ENCODE measurements at places on chromosomes 1 and 21.

DNA sequence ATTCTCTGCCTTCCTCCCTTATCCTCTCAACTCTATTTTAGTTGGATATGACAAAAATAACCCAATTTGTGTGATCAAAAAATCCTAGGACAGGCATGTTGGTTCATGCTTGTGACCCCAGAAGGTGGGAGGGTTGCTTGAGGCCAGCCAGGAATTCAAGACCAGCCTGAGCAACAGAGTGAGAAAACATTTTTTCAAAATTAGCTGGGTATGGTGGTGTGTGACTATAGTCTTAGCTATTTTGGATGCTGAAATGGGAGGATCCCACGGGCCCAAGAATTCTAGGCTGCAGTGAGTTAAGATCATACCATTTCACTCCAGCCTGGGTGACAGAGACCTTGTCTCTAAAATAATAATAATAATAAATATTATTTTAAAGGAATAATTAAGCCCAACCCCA, 1383.1 kb upstream of the ADGRL2 start:
- peak; percentile 93 for DNase-seq

DNA sequence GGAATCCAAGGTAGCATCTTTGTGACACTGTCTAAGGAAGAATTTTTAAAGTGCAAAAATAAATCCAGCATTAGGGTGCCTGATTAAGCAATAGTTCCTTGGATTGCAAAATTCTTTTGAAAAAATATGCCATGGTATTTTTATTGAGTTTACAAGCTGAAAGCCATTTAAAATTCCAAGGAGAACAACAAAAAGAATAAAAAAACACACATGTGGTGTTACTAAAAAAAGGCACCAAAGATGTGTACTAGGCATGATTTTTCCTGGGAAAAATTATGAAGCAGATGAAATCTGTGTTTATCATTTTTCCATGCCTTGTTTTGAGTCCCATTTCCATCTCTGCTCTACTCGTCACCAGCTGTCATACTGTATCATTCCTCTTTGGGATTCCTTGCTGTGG, 157.0 kb upstream of the ZNHIT6 start:
- DNase-seq: peak; percentile 4

- DNase-seq: peak; percentile 91
Observed at GRCh38 chr1:15948595-15949452, 27.1 kb downstream of the ZBTB17 start.

- no peak for DNase-seq
Observed at GRCh38 chr1:62625415-62625814, 28.1 kb downstream of the ANGPTL3 start.

- peak; percentile 62 for DNase-seq
Observed at GRCh38 chr1:198936371-198937083, 297.7 kb downstream of the PTPRC start.

GRCh38 chr1:86207323-86207722, 50.8 kb upstream of the COL24A1 start:
- DNase-seq: peak; percentile 97

DNA sequence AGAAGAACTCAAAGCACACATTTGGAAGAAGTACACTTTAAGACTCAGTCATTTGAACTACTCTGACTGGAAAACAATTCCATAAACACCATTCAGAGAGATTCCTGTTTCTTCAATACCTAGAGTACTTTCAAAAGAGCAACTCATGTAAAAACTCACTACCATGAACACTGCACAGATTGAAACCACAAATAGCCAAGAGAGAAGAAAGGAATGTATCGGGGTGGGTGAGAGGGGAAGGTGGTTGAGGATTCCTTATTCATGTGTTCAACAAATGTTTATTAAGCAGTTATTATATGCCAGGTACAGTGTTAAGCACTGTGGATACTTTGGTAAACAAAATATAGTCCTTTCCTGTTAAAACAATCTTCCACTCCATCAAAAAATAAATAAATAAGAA, 64.7 kb downstream of the NRIP1 start:
- DNase-seq: peak; percentile 69

DNA sequence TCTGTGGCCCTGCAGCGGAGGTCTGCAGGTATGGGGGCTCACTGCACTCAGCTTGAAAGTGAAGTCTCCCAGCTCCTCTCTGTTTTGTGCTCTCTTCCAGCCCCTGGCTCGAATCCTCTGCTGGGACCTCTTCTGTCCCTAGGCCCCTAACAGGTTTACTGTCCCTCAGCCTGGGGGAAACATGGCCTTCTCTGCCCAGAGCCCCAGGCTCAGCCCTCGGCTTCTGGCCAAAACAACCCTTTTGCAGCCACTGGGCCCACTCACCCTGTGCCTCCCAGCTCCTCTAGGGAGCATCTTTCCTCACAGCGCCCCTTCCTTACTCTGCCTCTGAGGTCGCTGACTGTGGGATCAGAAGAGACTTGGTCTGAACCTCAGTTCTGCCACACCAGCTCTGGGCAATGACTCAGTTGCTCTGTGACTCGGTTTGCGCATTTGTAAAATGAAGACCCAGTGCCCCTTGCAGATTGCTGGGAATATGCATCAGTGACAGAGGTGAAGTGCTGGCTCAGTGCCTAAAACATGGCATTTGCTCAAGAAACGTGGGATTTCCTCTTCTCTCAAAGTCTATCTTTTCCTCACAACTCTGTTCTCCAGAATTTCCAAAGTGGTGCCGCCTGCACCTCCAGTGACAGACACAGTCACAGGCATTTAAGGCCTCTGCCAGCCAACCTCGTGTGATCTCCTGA, 26.5 kb upstream of the TENT5C start:
- DNase-seq: no peak

GRCh38 chr1:221696027-221696426, 45.9 kb downstream of the DUSP10 start:
- peak; percentile 53 for DNase-seq

- DNase-seq: no peak
Observed at GRCh38 chr21:44644878-44645277, 1.3 kb upstream of the KRTAP10-11 start.

DNA sequence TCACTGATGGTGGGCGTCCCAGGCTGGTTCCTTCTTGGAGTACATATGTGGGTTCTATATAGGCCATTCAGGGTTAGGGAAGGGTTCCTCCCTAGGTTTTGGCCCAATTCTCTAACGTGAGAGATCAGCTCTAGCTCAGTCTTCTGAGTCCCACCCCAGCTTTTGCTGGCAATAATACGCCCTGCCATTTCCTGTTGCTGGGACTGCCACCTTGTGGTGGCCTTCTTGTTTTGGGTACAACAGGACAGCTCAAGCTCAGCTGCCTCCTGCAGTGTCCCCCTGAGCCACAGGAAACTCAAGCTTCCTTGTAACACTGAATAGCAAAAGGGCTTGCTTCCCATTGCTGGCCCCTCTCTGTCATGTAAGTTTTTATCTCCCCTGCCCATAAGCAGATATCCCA, 77.8 kb downstream of the BACH1 start:
- DNase-seq: peak; percentile 55

GRCh38 chr21:40146216-40146837, 279.1 kb downstream of the PCP4 start:
- no peak for DNase-seq

DNA sequence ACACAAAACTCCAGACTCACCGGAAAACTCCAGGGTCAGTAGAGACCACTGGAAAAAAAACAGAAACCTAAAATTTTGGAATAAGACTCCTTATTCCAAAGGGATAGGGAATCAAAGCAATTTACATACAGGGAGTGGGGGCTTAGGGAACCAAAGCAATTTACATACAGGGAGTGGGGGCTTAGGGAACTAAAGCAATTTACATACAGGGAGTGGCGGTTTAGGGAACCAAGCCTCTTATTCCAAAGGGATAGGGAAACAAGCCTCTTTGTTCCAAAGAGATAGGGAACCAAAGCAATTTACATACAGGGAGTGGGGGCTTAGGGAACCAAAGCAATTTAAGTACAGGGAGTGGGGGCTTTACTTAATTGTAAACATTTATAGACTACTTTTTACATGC, 28.4 kb upstream of the TTLL7 start:
- DNase-seq: no peak

- no peak for DNase-seq
Observed at GRCh38 chr1:208242941-208243526, 1.1 kb downstream of the PLXNA2 start.

- DNase-seq: no peak
Observed at GRCh38 chr1:198967566-198967965, 328.7 kb downstream of the PTPRC start.

- no peak for DNase-seq
Observed at GRCh38 chr1:2544093-2544874, 11.9 kb upstream of the TNFRSF14 start.

DNA sequence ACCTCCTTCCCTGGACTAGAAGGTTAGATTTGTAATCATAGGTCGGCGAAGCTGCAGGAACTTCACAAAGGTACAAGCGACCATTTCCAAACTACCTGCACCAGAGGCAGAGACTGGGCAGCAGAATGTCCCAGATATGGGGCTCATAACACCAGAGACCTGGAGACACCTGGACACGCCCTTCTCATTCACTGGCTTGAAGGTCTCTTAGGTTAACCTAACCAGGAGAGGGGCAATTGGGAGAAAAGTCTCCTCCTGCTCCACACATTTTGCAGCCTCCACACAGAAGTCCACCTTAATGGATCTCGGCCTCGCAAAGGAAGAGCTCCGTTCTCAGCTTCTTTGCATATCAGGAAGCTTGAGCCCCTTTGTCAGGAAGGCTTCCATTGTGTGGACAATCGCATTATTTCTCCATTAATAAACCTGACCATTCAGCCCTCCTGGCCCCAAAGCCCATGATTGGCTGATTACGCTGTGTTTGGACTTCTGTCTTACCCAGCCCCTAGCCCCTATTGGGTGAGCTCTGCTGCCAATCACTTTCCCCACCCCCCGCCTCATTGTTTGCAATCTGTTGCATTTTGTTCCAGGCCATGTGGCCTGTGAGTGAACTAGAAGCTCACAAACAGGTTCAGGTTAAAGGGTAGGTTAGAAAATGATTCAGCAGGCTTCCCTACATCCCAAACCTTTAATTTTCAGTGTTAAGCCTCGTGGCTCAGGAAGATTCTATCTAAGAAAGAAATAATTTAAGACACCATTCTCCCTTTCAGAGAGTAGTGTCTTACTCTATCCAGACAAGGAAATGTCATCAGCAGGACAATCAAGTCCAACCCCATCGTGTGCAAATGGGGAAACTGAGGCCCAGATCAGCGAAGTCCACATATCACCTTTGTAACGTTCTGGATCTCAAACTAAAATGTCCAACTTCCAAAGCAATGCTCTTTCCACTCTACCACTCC, 2.8 kb downstream of the MYCL start:
- DNase-seq: peak; percentile 56

- no peak for DNase-seq
Observed at GRCh38 chr1:35535243-35535642, 22.0 kb downstream of the KIAA0319L start.

- DNase-seq: no peak
Observed at GRCh38 chr1:166980818-166981217, 5.5 kb upstream of the ILDR2 start.

- DNase-seq: peak; percentile 47
Observed at GRCh38 chr1:22930240-22930912, 42.3 kb downstream of the LACTBL1 start.

DNA sequence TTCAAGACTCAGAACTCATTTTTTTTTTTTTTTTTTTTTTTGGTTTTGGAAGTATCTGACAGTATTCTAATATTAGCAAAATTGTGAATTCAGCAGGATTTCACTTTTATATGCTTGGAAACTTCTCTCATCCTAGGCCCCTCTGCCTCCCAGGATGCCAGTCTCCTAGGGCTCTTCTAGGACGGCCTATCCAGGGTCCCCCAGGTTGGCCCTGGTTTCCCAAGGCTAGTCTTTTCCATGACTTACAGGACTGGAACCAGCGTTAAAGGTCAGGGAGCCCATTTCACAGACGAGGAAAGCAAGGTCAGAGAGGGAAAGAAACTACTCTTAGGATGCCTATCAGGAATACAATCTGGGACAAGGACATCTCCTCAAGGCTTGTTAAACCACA, 412.5 kb downstream of the PTPRU start:
- DNase-seq: no peak

- no peak for DNase-seq
Observed at GRCh38 chr1:153133743-153134142, 16.9 kb downstream of the SPRR2G start.

DNA sequence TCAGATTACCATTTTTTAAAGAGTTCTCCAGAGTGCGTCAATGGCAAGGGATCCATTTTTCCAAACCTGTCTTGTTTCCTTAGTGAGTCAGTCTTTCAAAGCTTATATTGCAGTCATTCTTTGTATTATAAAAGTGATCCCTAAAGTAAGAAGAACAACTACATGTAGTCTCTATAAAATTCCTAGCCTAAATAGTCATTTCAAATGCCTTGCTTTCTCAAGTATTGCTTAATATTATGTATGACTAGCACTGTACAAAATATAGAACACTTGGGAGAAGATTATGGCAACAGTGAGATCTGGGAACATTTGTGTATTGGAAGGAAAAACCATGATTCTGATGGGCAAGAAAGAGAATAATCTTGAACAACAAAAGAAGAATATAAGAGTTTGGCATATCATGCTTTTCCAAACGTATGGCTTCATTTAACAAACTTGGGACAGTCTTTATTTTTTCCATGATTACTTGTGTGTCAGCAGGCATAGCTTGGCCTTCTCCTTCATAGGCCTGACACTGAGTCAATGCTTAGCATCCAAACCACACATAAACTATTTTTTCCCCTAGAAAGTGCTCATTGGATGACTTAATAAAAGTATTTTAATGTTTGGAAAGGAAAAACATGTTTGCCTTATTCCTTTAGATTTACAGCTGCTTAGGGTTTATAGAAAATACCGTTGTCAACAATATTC, 547.4 kb downstream of the LTN1 start:
- DNase-seq: peak; percentile 91

GRCh38 chr1:3444736-3445135, 9.7 kb upstream of the ARHGEF16 start:
- DNase-seq: no peak

All from fibroblast of skin of back (primary cell).